NCI-H1694 (cell line): ENCODE measurements at places on chromosomes 3 and 15.

DNA sequence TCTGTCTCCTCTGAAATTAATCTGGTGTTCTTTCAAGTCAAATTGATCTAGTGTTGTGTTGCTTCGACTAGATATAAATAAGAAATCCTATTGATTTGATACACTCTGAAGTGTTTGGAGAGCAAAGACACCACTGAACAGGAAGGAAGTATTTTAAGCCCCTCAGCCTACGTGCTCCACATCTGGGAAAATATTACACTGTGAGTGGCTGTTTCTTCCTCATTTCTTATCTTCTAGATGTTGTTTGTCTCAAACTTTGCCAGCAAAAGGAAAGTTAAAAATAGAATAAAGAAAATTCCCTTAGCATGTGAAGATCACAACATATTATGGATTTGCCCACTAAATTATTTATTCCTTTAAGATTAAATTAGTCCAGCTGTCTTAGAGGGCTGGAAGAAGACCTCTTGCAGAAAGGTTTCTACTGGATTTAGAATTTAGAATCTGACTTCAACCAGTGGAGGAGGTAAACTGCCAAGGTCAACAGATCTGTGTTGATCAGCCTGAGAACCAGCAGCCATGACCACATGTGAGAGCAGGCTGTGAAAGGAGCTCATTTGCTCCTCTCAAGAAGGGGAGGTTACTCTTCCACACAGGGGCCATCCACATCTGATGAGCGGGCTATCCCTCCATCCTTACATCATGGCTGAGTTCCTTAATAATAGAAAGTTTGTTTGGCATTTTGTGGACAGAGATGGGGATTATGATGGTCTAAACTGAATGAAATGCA, 46.3 kb upstream of the ACKR4 start:
- DNase-seq, result no peak

DNA sequence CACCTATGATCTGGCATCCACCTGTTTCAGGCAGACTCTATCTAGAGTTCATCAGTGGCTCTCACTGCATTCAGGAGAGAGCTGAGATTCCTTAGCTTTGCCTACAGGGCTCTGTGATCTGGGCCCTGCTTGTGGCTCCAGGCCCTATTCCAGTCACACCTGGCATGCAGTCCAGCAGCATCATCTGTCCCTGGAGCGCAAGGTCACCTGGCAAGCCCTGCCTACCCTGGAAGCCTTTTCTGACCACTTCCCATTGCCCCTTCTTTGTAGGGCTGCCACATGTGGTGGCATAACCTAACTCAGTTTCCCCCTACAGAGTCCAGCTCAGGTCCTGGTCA, 115.1 kb upstream of the PLXNA1 start:
- no peak for DNase-seq

DNA sequence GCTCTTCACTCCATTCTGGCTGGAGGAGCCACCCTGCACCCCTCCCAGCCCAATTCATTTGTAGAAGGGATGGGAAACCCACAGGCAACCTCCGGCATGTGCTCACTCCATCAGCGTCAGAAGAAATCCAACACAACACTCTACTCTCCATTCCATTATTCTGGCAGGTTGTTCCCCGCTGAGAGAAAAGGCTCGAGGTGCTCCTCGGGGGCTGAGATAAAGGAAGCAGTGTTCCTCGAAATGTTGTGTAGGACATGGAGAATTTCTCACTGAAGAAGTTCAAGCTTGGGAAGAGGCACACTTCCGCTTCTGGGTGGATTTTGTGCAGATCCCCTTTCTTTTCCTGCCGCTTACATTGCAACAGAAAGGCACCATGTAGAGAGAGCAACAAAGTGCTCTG, 355.0 kb upstream of the CFAP20DC start:
- no peak for DNase-seq

- no peak for DNase-seq
These were observed 105.3 kb downstream of the TNIK start for GRCh38 chr3:171354706-171355582.

DNA sequence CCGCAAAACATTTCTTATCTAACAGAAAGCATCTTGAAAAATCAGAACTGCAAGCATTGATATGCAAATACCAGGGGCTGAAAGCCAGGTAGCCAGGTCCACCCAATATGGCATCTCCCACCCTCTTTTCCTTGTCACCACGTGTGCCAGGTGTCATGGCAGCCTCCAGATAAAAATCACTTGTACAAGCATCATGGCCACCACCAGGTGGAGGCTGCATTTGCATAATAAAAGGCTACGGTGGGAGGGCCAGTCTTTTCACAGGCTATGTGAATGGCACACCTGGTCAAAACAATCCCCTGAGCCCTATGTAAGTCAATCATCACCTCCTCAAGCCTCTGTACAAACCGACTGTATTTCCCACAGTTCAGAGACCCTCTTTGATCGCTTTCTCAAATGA, 1233.1 kb upstream of the ALCAM start:
- DNase-seq, result no peak

DNA sequence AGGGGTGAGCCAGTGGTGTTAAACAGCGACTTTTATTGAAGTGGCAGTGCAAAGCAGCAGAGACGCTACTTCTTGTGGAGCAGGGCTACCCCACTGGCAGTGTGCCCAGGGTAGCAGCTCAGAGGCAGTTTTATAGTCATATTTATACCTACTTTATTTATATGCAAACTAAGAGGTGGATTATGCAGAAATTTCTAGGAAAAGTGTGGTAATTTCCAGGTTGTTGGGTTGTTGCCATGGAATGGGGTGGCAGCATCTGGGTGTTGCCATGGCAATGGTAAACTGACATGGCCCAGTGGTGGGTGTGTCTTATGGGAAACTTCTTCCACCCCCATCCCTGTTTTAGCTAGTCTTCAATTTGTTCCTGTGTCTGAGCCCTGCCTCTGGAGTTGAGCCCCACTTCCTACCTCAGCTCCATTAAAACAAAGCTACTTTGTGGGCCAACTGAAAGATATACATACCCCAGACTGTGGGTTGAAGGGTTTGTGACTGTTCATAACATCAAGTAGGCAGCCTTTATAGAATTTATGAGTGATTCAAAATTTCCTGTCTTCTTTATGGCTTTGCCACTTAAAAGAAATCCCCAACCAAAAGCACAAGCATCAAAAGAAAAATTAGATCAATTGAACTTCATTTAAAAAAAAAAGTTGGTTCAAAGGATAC, 60.3 kb downstream of the EBLN2 start:
- no peak for DNase-seq

GRCh38 chr3:98013411-98014267, 21.5 kb downstream of the GABRR3 start:
- no peak for DNase-seq

GRCh38 chr3:114376516-114377185, 82.8 kb downstream of the TIGIT start:
- DNase-seq, result no peak

GRCh38 chr3:5630406-5630805, 442.9 kb downstream of the EDEM1 start:
- no peak for DNase-seq

DNA sequence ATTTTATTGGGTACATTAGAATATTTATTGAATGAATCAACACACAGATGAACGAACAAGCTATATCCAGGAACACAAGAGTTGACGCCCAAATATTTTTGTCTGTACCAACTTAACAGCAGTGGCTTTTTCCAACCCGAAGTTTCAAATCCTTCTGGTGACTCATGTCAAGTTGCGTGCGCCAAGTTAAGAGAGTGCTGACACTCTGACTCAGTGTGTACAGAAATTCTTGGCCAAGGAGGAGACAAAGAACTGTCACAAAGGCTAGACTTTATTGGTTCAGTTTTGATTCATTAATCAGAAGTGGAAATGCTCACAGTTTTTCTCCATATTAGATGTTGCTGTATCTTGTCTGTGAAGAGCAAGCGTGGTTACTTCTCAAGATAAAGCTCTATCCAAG, 59.6 kb upstream of the TSC22D2 start:
- no peak for DNase-seq

- no peak for DNase-seq
These were observed 29.7 kb downstream of the ZNF106 start for GRCh38 chr15:42461261-42461660.

- DNase-seq, result no peak
These were observed 772.3 kb downstream of the SI start for GRCh38 chr3:164306042-164306441.

DNA sequence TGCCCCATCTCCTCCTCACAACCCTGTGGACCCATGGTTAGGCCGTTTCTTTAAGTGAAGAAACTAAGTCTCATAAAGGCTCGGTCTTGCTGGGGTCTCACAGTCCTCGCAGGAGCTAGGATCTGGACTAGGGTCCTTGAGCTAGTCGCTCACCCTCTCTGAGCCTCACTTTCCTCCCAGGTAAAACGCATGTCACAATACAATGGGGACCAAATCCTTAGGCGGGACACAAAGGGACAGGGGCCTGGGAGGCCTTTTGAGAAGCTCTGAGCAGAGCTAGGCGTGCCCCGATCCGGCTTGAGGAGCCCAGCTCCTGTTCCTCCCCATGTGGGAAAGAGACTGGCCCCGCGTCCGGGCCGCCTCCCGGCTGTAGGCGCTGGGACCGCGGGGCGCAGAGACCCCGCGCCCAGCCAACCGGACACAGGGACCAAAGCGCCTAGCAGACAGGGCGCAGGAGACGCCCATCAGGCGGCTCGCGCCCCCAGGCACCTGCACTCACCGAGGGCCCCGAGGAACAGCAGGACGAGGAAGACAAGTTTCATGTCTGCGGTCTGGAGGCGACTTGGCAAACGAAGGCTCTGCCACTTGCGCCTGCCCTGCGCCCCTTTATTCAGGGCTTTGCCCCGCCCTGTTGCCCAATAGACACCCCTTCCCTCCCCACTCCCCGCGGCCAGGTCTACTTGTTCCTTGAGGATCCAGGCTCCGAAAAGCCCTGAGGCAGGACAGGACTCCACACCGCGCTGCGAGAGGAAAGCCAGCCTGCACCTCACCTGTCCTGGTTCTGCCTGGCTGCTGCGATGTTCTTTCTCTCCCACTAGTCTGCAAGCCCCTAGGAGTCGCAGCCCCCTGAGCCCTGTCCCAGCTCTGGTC, at the start of gene LTF:
Gene LTF, minus strand, starts transcription at position 580 of the 870 bp plus-strand sequence. Its CDS starts 38 bp downstream, at position 542.
- DNase-seq, result no peak
